Right renal cortex interstitium (tissue), 3 donors: ENCODE measurements at places on chromosomes 6 and 20.

- DNase-seq: no peak
Measured at GRCh38 chr6:54044059-54044458, 67.2 kb upstream of the MLIP start.

- DNase-seq: no peak
Measured at GRCh38 chr6:108637963-108638362, 77.2 kb downstream of the FOXO3 start.

DNA sequence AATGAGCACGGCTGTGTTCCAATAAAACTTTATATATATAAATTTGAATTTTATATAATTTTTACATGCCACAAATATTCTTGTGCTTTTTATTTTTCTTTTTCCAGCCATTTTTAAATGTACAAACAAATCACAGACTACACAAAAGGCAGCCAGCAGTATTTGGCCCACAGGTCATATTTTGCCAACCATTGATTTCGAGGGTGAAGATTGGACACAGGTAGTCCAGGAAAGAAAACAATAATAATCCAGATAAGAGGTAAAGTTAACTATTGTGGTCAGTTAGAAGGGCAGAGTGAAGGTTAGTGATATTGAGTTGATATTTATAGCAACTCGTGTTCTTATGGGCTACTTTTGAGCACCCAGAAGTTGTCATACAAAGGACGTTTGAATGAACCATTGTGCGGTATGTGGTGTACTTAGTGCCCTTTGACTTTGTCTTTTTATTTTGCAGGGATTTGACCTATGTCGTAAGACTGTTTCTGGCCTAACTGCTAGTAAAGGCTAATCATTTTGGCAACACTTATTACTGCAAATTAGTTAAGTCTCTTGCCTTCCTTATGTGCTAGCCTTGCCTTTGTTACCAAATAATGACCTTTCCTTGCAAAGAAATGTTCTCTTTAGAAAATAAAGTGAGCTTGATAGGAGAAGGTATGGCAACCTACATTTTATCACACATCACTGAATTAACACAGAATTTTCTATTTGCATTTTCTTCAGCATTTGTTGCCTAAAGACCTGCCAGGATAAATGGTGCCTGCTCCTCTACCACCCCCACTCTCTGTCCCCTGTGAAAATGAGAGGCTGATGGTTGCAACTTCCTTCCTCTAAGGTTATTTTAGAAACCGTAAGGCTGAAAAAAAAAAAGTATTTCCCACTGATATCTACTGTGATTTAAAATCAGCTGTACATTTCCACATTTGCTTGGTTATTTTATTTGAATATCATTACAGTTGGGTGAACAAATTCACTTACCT lies 493.9 kb upstream of the SOX4 start:
- no peak for DNase-seq

- DNase-seq: no peak
Measured at GRCh38 chr20:44022464-44022863, 107.8 kb downstream of the TOX2 start.

DNA sequence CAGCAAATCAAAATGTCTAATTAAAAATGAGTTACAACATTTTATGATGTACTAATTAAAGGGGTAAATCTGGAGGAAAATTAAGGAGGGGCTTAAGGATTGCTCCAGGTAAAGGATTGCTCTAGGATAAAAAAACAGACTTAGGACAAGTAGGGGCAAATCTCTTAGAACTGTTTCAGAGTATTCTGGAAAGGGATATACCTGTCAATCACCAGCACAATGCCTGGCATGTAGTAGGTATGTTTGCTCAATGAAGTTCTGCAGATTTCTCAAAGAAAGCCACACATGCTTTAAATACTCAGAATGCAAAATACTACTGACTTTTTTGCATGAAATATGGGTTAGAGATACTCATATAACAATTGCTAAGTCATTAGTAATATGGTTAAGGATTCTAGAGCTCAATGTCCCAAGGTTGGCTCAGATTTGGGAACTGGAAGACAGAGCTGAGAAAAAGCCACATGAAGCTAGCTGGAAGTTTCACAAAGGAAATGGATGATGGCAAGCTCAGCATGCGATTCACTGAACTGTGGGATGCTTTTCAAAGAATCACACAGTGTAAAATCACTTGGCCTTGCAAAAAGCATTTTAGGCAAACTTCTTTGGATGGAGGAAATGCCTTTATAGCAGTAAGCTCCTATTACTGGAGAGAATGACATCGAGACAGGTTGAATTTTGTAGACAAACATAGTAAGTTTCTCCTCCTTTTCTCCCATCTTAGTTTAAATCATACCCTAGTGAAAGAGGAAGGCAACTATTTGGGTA lies 72.8 kb downstream of the MAP3K5 start:
- no peak for DNase-seq

- DNase-seq: no peak
Measured at GRCh38 chr20:33391722-33392415, 9.4 kb downstream of the CDK5RAP1 start.

DNA sequence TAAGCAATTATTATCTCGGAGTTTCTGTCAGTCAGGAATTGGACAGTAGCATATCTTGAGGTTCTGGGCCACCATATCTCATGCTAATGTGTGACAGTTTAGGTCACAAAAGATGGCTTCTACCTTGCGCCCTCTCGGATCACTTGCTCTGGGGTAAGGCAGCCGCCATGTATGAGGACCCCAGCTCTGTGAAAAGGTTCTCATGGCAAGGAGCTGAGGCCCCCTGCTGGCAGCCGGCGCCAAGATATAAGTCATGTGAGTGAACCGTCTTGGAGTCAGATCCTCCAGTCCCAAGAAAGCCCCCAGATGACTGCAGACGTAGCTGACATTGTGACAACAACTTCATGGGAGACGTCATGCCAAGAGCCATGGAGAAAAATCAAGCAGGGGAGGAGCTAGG lies 670.8 kb downstream of the KIF16B start:
- DNase-seq: no peak

DNA sequence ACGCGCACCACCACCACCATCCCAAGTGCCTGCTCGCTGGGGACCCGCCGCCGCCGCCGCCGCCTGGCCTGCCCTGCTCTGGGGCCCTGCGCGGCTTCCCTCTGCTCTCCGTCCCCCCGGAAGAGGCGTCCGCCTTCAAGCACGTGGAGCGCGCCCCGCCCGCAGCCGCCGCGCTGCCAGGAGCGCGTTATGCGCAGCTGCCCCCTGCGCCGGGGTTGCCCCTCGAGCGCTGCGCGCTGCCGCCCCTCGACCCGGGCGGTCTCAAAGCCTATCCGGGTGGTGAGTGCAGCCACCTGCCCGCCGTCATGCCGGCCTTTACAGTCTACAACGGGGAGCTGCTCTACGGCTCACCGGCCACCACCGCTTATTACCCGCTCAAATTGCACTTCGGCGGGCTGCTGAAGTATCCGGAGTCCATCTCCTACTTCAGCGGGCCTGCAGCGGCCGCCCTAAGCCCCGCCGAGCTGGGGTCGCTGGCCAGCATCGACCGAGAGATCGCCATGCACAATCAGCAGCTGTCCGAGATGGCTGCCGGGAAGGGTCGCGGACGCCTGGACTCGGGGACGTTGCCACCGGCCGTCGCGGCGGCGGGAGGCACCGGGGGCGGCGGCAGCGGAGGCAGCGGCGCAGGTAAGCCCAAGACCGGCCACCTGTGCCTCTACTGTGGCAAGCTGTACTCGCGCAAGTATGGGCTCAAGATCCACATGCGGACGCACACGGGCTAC lies 7.2 kb downstream of the PRDM13 start:
- DNase-seq: no peak

- no peak for DNase-seq
Measured at GRCh38 chr20:36850759-36851158, 25.2 kb upstream of the TLDC2 start.

DNA sequence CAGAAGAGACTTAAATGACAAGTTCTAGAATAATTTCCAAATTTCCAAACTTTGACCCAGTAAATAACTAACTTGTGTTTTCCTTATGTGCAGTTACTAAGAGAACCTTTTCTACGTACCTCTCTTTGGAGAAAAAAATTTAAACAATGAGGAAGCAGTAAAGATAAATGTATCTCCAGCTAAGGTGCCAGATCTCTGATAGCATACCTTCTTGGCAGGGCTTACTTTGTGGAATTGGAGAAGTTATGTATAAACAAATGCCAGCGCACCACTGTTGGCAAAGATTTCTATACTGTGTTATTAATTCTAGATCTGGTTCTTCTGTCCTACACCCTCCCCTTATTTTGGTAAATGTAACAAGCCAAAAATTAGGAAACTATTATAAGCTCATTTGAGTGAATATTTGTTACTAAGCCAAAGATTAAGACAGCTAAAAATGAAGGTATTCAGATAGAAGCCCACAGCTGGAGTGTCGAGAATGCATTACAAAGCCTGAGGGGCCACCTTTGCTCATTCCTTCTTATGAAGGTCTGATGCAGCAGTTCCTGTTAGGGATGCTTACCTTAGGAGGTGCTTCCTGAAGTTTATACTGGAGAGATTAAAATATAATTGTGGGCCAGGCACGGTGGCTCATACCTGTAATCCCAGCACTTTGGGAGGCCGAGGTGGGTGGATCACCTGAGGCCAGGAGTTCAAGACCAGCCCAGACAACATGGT lies 373.1 kb upstream of the SOX4 start:
- no peak for DNase-seq

DNA sequence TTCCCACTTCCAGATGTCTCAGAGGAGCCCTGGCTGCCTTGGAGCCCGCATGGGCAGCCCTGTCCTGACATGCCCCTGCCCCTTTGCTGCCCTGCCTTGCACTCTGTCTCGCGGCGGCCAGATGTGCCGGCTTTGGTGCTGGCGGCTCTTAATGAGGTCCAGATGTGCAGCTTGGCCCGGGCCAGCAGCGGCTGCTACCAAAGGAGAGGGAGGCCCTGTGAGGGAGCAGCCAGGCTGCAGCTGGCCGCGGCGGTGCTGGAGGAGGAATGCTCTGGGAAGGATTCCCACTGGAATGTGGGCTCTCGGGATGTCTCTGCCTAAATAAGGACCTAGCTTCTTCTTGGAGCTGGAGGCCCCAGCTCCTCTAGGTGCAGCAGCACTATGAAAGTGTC lies 72.4 kb downstream of the FGD2 start:
- no peak for DNase-seq

GRCh38 chr6:108587258-108588059 lies 26.7 kb downstream of the FOXO3 start:
- no peak for DNase-seq

- no peak for DNase-seq
Measured at GRCh38 chr6:5318617-5319272, 57.4 kb downstream of the FARS2 start.

- DNase-seq: no peak
Measured at GRCh38 chr20:22974354-22974753, 60.8 kb upstream of the SSTR4 start.

DNA sequence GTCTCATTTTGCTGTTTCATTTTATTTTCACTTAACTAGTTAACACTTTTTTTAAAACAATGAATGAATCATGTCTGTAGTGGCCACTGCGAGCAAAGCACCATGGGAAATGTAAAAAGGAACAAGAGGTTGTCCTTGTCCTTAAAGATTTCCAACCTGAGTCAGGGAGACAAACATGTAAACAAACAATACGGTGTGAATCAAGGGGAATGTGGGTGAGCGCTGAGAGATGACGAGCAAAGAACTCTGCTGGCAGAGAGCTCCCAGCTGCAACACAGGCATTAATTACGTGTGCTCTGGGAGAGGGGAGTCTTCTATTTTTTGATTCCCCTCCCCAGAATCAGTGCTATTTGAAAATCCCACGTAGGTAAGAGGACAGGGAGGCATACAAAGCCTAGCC lies 84.3 kb downstream of the ATXN1 start:
- no peak for DNase-seq

DNA sequence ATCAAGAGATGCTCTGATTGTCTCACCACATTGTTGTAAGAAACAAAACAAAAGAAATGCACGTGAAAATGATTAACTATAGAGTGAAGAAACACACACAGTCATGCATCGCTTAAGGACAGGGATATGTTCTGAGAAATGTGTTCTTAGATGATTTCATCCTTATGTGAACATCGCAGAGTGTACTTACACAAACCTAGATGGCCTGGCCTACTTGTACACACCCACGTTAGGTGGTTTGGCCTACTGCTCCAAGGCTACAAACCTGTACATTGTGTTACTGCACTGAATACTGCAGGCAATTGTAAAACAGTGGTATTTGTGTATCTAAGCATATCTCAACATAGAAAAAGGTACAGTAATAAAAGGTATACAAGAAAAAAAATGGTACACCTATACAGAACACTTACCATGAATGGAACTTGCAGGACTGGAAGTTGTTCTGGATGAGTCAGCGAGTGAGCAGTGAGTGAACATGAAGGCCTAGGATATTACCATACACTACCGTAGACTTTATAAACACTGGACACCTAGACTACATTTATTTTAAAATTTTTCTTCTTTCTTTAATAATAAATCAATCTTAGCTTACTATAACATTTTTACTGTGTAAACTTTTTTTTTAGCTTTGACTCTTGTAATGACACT lies 48.6 kb downstream of the FKBP5 start:
- DNase-seq: no peak

DNA sequence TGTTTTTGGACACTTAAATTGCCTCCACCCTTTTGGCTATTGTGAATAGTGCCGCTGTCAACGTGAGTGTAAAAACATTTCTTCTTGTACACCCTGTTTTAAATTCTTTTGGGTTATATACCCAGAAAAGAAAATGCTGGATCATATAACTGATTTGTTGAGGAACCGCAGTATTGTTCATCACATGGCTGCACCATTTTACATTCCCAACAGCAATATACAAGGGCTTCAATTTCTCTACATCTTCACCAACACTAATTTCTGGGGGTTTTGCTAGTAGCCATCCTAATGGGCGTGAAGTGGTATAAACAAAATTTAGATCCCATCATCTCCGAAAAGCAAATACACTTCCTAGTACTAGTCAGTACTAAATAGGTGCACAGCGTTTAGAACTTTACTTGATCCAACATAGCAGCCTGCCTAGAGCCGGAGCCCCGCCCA lies 579 bp upstream of the BPHL start:
- no peak for DNase-seq

DNA sequence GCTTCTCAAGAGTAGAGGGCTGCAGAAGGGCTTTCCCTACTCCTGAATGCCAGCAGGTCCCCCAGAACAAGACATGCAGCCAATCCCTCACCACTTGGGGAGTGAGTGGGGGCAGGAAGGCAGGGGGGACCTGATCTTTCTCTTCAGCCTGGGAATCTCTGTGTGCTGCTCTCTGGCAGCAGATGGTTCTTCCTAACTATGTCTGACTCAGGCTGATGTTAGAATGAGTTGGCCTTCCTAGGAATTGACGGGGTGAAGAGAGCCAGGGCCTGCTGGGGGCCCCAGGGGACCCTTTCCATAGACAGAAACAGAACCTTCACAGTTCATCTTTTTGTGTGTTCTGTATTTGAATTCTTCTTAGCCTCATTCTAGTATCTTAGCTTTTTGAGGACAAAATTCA lies 29.0 kb upstream of the TCP11 start:
- no peak for DNase-seq

DNA sequence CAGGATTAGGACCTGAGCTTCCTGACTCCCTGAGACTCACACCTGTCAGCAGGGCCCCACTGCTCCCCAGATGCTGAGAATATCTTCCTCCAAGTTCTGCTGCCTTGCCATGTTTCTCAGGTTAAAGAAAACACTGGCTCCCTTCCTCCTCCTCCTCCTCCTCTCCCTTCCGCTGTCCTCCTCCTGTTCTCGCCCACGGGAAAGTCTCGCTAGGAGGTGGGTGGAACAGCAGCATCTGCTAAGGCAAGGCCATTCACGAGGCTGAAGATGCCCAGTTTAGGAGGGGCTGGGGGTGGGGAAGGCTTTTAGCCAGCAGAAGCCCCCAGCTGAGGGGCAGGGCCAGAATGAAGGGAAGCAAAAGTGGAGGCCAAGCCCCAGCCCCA lies 23.8 kb downstream of the KCNK15 start:
- DNase-seq: no peak
